Fibroblast of skin of abdomen (primary cell): ENCODE measurements at places on chromosomes 2 and 18.

DNA sequence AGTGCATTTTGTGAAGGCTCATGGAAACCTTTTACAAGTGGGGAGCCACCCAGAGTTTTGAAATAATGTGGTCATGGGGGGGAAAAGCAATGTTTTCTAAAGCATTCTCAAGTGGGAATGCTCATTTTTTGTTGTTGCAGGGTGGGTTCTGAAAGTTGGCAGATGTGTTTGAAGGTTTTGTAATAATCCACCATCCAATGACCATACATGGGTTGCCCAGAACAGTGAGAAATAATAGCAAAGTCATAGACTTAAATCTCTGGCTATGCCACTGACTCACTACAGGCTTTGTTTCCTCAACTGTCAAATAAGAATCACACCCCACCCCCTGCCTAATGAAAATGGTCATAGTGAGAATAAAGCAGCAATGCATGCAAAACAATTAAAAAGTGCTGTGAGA, 2.9 kb downstream of the DSG3 start:
- DNase-seq = peak; percentile 4

- no peak for DNase-seq
These were observed 303.1 kb downstream of the SS18 start for GRCh38 chr18:25787276-25787675.

DNA sequence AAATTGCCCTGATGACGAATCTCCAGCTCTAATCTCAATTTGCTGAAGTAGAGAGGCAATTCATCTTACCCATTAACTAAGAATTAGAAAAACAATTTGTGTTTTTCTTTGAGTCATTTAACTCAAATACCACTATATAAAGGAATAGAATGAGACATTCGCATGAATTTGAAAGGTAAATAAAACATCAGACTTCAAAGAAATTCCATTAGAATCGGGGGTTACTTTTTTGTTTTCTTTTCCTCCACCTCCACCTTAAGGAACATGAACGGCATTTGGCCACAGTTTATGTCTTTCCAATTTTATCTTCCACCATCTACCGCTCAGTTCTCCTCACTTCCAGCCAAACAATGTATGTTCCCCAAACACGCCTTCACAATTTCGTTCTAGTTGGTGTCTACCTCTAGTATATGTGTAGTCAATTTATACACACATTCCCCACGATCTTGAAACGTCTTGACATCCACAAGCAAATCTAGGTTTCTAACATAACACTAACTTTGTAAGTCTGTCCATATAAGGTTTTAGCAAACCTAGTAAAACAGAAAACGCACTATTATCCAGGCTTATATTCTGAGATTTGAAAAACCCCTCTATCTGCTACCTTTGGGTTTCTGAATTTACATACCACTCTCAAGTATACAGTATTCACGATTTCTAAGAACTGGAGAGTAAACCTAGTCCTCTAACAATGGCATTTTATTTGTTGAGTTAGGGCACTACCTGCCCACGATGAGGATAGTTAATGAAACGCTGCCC, 1.2 kb upstream of the SMCHD1 start:
- no peak for DNase-seq

DNA sequence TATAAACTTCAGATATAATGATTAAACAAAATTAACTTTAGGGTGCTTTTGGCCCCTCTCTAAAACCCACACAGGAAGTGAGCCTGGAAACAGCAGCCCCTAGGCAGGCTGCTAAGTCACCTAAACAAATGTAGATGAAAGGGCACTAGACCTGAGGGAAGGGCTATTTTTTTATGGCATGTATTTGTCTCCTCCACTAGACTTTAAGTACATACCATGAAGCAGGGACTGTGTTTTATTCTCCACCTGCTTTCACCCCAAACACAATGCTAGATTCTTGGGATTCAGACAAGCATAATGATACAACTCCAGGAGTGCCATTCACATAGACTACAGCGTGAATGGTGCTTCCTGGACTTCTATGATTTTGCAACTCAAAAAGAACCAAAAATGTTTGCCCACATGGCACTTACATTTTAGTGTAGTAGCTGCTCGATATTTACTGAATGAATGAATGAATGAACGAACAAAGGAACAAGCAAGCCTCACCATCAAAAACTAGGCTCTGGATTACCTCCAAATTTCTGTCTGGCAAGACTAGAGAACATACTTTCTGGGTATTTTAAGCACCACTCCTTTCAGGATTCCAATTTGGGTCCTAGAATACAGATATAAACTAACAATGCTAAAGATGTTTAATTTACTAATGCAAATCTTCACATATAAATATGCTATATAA, 10.1 kb downstream of the ATAD2B start:
- no peak for DNase-seq

- DNase-seq = no peak
These were observed 33.5 kb upstream of the SELENOI start for GRCh38 chr2:26312471-26312870.

- no peak for DNase-seq
These were observed 9.4 kb downstream of the NT5DC4 start for GRCh38 chr2:112730216-112730615.

GRCh38 chr2:207881902-207882301, 112.2 kb upstream of the FZD5 start:
- peak; percentile 16 for DNase-seq

- peak; percentile 32 for DNase-seq
These were observed 100.1 kb downstream of the HRH4 start for GRCh38 chr18:24560511-24560981.
